ENCODE measurements at places on chromosomes 12 and 14.

DNA sequence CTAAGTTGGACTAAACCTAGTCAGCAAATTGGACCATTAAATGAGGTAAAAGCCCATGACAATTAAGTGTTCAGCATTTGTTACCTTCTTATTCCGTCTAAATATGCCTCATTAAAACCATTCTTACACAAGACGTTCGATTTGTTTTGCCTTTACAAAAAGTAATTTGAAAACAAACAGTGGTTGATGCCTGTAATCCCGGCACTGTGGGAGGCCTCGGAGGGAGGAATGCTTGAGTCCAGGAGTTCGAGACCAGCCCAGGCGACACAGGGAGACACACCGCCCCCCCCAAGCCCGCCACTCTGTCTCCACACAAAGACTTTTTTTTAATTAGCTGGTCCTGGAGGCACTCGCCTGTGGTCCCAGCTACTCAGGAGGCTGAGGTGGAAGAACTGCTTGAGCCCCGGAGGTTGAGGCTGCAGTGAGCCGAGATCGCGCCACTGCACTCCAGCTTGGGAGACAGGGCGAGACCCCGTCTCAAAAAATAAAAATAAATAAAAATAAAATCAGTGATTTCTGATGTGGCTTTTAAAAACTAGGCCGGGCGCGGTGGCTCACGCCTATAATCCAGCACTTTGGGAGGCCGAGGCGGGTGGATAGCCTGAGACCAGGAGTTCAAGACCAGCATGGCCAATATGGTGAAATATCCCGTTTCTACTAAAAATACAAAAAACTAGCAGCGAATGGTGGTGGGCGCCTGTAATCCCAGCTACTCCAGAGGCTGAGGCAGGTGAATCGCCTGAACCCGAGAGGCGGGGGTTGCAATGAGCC is 856 bp upstream of the EIF4B start:
- H3K4me3 ChIP-seq: peak overlapping the region; percentile 83
- peak; percentile 42 for DNase-seq
- peak overlapping the region; percentile 95 for H3K27ac ChIP-seq
- H3K27me3 ChIP-seq: no peaks in the 10 kb centered on the region
- peaks cover 43% of the 10 kb centered on the region for H3K4me1 ChIP-seq

DNA sequence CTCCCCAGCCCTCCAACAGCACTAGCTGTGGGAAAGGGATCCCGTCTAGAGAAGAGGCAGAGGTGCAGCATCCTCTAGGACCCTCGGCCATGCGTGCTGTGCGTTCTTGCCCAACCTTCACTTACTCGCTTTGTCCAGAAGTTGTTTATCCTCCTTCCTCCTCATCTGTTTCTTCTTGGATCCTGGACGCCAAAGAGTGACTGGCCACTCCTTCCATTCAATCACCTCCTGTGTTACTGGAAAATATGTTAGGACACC is 140.5 kb downstream of the ZFP36L1 start:
- peak; percentile 1 for DNase-seq
- H3K4me1 ChIP-seq: peaks cover 2% of the 10 kb centered on the region
- H3K27me3 ChIP-seq: no peaks in the 10 kb centered on the region
- no peak overlapping the region for H3K27ac ChIP-seq
- no peak overlapping the region for H3K4me3 ChIP-seq
- no peaks in the 10 kb centered on the region for H3K36me3 ChIP-seq

GRCh38 chr12:18849080-18849479 is 111.2 kb downstream of the CAPZA3 start:
- no peaks in the 10 kb centered on the region for H3K4me1 ChIP-seq
- no peak overlapping the region for H3K27ac ChIP-seq
- DNase-seq: no peak
- H3K27me3 ChIP-seq: no peaks in the 10 kb centered on the region

DNA sequence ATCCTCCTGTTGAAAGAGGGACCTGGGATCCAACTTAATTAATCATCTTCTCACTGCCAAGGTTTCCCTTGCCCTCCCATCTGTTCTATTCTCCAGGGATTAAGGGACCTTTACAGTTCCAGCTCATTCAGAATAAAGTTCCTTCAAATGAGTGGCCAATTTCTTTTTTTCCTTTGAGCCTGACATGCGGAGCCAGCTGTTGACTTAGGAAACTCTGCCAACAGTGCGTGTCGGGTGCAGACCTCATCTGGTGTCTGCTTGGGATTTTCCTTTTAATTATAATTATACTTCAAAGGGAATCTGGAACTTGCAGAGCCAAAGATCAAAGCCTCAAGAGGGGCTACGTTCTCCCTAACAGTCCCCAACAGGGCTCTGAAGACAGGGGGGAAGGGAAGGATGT is 64.8 kb downstream of the CCDC60 start:
- no peak overlapping the region for H3K27ac ChIP-seq
- DNase-seq: no peak
- no peaks in the 10 kb centered on the region for H3K36me3 ChIP-seq
- H3K27me3 ChIP-seq: no peaks in the 10 kb centered on the region
- no peak overlapping the region for H3K4me3 ChIP-seq

DNA sequence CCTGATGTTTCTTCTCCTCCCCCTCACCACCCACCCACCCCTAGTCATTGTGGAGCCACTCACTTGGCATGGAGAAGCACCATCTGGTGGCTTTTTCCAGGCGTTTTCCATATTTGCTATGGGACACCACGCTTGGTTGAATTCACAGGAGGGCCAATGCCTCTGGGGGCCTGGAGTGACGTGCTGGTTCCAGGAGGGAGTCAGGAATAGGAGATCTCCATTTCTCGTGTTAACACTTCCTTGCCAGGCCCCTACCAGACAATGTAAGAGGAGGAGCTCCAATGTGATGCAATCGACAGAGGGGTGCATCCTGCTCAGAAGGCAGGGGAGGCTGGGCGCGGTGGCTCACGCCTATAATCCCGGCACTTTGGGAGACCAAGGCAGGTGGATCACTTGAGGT is 21.6 kb upstream of the TESC start:
- H3K27me3 ChIP-seq: no peaks in the 10 kb centered on the region
- H3K36me3 ChIP-seq: no peaks in the 10 kb centered on the region
- H3K27ac ChIP-seq: no peak overlapping the region
- no peak overlapping the region for H3K4me3 ChIP-seq
- no peak for DNase-seq
- H3K4me1 ChIP-seq: peaks cover 1% of the 10 kb centered on the region

GRCh38 chr14:61091657-61092273 is 110.7 kb downstream of the SLC38A6 start:
- peaks cover 5% of the 10 kb centered on the region for H3K4me1 ChIP-seq
- no peak for DNase-seq
- no peak overlapping the region for H3K27ac ChIP-seq
- no peak overlapping the region for H3K4me3 ChIP-seq

DNA sequence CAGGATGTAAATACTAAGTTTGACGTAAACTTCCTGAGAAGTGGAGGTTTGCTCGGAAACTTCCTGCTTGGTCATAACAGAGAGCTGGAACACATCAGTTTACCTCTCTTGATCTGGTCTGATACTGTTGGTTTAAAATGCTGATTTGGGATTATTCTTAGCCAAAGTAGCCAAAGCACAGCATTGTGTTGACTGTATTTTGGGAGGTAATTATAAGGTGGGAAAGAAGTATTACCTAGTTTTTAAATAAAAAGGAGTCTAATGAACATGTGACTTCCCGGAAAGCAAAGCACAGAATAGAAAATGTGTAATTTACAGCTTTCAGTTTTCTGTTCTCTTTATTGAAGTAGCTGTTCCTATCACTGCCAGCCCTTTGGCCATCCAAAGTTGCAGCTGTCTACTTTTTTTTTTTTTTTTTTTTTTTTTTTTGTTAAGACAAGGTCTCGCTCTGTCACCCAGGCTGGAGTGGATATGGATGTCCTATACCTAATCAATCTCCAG is 52.2 kb upstream of the SRP54 start:
- peaks cover 21% of the 10 kb centered on the region for H3K4me1 ChIP-seq
- peaks cover 4% of the 10 kb centered on the region for H3K36me3 ChIP-seq
- peak overlapping the region; percentile 65 for H3K4me3 ChIP-seq
- H3K27me3 ChIP-seq: no peaks in the 10 kb centered on the region

- H3K36me3 ChIP-seq: peaks cover 48% of the 10 kb centered on the region
- peak overlapping the region; percentile 85 for H3K27ac ChIP-seq
- peaks cover 66% of the 10 kb centered on the region for H3K4me1 ChIP-seq
Observed at GRCh38 chr14:71597287-71597920, 334.8 kb upstream of the RGS6 start.

Data from activated CD8-positive, alpha-beta memory T cell treated with anti-CD3 and anti-CD28 coated beads, Interleukin-2, amount 10 ng/mL, durations not matched to agents 7 days and 5 days (primary cell).